ENCODE measurements at places on chromosomes 7 and 10.

- DNase-seq = no peak
Observed at GRCh38 chr7:148521271-148521670, 69.3 kb upstream of the C7orf33 start.

GRCh38 chr7:149729983-149730801 lies 43.2 kb downstream of the ZNF467 start:
- no peak for DNase-seq

DNA sequence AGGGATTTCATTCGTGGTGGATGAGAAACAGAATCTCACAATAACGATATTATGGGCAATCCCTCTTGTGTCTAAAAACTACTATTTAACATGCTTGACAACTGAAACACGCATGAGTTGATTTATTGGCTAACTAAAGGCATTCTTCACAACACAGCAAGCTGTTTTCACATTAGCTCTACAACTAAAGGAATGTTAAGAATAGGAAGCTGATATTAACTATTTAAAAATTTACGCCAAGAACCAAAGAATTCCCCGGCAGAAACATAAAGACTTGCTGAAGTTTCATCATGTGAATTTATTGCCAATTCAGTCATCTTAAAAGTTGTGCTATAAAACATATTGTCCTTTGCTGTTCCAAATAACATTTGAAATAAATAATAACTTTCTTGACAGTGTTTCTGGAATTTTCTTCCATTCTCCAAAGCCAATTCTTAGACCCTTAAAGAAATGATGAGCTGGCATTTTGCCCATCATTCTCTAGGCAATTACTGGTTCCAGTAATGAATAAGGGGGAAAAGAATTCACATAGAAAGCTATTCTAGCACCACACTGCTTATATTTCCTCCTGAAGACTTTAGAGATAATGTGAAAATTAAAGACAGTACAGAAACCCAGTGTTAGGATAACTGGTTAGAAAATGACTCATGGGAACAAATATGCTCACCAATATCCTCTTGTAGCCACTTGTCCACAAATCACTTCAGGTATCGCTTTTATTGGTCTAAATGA lies 233.1 kb downstream of the PARD3 start:
- no peak for DNase-seq

DNA sequence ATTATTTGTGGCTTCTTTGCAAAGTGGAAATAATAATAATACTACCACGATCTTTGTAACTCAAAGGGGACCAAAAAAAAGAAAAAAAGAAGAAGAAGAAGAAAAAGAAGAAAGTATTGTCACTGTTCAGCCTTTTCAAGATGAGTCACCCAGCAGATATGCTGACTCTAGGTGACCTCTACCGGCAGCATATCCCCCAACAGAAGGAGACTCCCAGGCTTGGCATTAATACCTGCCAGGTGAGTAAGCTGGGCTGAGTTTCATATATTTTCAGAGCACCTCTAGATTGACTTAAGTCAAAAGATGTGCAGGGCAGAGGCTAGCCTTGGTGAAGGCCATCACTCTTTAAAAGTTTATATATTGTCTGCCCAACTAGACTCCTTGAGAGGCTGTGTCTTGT lies 30.4 kb upstream of the GPR26 start:
- DNase-seq = no peak

- no peak for DNase-seq
Observed at GRCh38 chr10:97590082-97590747, 694 bp downstream of the C10orf62 start.

DNA sequence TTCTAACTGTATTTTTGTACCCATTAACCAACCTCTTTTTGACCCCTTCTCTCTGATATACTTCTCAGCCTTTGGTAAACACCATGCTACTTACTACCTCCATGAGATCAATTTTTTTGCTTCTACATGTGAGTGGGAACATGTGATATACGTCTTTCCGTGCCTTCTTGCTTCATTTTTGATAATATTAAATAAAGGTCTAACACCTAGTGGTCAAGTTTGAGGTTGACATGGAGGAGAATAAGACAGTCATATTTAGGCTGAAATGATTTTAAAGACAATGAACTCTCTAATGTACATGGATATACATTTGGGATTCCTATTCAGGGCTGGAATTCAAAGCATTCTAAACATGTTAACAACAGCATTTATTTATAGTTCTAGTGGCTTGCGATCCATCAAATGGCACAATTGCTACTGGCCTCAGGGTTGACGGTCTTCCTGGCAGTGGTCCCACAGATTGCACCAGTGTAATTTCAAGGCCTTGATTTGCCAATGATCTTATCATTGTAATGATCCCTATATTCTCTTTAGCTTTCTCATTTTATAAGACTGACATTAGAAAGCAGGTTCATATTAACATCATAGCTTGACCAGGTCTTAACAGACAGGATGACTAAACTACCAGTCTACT lies 315.9 kb upstream of the ETV1 start:
- DNase-seq = no peak

DNA sequence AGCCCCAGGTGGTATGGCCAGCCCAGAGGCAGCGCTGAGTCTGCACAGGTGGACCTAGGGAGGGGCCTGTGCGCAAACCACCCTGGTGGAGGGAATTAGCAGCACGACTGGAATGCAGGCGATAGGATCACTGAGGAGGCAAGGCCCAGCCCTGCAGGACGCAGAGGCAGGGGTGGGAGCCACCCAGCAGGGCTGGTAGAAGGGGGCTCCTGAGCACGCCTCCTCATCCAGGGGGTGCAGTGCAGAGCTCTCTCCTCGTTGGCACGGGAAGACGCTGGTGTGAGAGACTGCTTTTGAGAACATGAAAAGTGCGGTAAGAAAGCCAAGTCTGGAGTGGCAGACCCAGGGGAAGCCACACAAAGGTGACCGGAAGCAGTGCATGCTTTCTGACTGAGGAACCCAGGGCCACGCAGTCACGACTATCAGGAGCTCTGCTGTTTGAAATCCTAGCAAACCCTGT lies 6.0 kb downstream of the FXYD4 start:
- DNase-seq = no peak

DNA sequence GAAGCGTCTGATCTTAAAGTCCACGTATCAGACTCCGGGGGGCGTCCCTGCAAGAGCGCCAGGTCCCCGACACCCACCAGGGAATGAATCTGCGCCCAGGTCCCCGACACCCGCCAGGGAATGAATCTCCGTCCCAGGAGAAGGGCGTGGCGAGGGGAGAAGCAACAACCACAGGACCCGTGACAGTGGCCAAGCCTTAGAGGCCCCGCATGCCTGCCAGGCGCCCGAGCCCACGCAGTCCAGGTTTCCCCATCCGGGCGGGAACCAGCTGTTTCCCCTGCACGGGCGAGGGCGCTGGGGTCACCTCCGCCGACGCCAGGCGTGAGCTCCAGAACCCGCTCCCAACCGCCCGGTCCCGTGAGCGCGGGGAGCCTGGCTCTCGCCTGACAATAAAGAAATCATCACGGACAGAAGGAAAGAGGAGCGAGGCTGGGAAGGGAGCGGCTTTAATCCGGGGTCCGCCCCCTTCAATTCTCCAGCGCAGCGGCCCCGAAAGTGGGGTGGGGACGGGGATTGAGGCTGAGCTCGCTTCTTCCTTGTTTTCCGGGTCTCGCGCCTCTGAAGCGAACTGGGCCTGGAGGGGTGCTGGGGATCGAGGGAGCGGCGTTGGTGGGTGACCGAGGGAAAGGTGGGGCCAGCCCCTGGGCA lies 29.0 kb upstream of the BMS1 start:
- no peak for DNase-seq

- DNase-seq = no peak
Observed at GRCh38 chr7:94276795-94277194, 117.9 kb upstream of the COL1A2 start.

GRCh38 chr7:156522801-156523200 lies 117.8 kb upstream of the RNF32 start:
- DNase-seq = no peak

GRCh38 chr10:98433881-98434732 lies 12.6 kb downstream of the HPS1 start:
- DNase-seq = no peak
